Astrocyte of the spinal cord (primary cell): ENCODE measurements at places on chromosomes 13 and 19.

DNA sequence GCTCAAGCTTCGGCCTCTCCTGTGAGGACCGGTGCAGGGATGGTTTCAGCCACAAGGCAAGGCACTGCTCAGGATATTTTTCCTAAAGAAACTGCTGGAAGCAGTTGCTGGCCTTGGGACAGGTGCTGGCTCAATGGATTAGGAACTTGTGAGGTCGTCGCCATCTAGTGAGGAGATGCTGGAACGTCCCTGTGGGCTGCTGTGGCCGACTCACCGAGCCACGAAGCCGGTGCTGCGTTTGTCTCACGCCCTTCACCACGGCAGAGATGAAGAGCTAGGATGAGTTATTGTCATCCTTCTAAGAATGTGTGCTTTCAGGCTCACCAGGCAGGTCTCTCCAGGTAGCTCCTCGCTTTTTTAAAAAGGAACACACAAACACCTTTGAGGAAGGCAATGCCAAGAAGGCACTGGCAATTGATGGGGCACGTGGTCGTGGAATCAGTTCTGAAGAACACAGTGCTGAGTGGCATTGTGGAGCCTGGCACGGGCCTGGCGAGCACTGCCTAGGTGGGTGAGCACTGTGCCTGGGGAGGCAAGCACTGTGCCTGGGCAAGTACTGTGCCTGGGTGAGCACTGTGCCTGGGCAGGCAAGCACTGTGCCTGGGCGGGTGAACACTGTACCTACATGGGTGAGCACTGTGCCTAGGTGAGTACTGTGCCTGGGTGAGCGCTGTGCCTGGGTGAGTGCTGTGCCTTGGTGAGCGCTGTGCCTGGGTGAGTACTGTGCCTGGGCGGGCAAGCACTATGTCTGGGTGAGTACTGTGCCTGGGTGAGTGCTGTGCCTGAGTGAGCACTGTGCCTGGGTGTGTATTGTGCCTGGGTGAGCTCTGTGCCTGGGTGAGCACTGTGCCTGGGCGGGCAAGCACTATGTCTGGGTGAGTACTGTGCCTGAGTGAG, 140.4 kb downstream of the TEX29 start:
- DNase-seq: peak; percentile 15

DNA sequence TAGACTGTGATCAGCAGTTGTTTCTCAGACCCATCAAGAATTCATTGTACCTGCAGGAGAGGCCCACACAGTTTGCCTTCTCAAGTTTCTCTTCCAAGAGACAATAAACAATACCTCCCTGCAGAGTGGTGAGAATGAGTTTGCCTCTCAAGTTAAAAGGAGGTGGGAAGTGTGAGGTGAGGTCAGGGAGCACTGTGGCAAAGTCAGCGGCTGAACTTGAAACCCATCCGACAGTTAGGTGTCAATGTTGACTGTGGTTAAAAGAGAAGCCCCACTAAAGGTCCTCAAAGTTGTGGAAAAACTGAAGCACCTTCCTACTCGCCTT, 72.9 kb upstream of the TSC22D1 start:
- no peak for DNase-seq

DNA sequence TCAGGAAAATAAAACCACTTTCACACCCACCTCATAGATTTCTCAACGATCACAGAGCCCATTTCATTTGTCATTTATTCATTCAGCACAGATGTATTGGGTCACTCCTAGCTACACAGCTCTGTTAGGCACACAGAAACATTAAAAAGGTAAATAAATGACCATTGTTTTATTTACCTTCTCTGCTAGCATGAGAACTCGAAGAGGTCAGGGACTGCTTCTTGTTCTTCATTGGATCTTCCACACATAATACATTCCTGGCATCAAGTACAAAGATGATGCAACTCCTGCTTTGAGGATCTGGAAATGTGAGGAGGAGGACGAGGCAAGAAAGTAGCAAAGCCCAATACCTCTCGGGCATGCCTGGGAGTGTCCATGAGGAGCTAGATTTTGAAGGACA, 168.1 kb downstream of the RBM26 start:
- DNase-seq: no peak

DNA sequence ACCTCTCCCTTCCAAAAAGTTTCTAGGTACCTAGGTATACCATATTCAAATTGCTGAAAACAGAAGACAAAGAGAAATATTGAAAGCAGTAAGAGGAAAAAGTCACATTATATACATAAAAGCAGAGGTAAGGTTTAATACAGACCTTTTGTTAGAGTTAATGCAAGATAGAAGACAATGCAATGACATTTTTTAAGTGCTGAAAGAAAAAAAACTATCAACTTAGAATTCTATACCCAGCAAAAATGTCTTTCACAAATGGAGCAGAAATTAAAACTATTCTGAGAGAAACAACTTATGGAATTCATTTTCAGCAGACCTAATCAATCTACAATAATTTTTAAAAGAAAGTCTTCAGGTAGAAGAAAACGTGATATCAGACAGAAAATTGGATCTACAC, 77.2 kb downstream of the CRYL1 start:
- DNase-seq: no peak

- DNase-seq: peak; percentile 85
Measured at GRCh38 chr19:11378319-11379189, 4.1 kb downstream of the SWSAP1 start.

DNA sequence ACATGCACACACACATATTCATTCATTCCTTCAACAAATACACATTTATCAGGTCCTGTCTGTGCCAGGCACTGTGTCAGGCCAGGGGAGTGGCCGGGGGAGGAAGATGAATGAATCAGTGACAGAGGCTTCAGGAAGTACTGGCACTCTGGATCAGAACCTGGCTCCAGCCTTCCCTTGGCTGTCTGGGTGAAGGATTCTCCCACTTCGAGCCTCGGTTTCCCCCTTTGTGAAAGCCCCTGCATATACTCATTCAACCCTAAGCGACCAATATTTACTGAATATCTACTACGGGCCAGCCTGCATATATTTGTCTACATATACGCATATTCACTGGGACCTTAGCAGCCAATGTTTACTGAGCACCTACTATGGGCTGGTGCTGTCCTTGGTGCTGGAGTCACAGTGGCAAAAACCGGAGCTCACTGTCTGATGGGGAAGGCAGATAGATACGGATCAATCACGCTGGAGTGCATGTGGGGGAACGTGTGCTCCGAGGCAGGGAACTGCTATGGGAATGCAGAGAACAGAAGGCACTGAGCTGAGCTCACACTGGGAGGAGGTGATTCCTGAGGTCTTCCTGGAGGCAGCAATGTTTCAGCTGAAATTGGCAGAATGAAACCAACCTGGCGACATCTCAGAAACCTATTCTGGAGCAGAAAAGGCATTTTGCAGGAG, 636 bp upstream of the ZNF579 start:
- no peak for DNase-seq

DNA sequence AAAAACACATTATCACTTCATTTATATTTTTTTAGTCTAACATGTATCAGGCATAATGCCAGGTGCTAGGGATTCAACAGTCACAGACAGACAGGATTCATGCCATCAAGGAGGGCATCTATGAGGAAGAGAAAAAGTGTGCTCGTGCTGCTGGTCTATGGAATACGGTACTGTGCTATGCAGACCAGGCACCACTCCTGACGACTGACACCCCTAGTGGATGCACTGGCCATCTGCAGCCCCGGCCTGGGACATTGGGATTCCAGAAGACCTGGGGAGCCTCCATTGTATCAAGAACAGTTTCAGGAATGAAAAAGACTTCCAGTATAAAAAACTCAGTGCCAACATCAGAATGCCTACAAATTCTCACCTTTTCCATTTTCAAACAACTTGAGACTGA, 94.0 kb downstream of the KLF12 start:
- DNase-seq: peak; percentile 29

DNA sequence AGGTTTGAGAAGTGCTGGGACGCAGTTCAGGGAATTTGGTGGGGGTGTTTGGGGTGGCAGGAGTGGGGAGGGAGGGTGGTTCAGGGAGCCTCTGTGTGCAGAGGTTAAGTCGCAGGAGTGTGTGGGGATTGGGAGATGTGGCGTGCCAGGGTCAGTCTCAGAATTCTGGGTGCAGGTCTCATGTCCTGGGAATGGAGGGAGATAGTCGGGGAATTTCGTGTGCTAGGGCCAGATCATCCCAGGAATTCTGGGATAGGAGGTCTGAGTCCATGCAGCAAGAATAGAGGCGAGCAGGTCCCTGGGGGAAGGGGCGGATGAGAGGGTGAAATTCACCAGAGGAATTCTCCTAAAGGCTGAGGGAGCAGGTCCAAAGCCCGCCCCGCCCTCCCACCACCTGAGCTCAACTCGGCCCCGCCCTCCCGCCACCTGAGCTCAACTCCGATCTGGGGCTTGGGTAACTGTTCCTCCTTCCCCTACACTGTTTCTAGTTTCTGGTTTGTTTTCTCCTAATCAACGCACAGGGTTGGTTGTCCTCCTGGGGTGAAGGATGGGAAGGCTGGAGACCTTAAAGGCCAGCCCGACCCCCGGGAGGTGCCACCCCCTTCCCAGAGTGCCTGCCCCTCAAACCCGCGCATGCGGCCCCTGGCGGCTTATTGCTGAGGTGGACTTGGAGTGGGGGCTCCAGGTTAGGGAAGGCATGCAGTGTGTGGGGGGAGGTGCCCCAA, 15.2 kb downstream of the KCNC3 start:
- no peak for DNase-seq

DNA sequence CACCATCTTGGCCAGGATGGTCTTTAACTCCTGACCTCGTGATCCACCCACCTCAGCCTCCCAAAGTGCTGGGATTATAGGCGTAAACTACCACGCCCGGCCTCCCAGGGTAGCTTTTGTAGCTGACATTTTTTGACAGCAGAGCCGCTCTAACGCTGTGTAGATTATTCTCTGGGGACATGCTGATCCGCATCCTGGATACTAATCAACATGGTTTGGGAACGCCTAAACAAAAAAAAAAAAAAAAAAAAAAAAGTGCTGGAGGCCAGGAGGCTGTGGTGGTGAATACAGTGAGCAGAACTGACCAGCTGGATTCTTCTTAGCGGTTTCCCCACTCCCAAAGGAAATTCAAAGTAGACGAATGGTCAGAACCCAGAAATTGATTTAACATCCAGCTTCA, 5.1 kb downstream of the LONP1 start:
- no peak for DNase-seq

DNA sequence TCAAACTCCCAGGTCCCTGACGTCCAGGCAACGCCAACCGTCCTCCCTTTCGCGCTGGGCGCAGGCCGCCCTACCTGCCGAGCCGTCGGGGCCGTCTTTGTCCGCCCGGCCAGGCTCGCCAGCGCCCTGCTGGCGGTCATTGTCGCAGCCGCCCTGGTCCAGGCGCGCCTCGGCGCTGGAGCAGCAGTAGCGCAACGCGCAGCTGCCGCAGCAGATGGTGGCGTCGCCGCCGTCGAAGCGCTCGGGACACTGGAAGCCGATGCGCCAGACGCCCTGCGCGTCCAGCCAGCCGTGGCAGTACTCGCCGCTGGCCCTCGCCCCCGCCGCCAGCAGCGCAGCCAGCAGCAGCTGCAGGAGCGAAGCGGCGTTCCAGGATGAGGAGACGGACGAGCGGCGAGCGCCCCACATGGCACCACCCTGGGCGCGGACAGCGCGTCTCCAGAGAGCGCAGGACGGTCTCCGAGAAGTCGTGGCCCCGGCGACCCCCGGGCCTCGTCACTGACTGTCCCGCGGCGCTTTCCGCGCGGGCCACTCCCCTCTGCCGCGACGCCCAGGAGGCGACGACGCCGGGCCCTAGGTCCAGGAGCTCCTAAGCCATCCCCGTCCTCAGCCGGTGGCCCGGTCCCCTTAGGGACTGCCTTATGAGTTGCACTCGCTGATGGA, 1.1 kb downstream of the SHISA2 start:
- peak; percentile 46 for DNase-seq

- DNase-seq: no peak
Measured at GRCh38 chr19:13459351-13459750, 46.9 kb downstream of the CACNA1A start.

DNA sequence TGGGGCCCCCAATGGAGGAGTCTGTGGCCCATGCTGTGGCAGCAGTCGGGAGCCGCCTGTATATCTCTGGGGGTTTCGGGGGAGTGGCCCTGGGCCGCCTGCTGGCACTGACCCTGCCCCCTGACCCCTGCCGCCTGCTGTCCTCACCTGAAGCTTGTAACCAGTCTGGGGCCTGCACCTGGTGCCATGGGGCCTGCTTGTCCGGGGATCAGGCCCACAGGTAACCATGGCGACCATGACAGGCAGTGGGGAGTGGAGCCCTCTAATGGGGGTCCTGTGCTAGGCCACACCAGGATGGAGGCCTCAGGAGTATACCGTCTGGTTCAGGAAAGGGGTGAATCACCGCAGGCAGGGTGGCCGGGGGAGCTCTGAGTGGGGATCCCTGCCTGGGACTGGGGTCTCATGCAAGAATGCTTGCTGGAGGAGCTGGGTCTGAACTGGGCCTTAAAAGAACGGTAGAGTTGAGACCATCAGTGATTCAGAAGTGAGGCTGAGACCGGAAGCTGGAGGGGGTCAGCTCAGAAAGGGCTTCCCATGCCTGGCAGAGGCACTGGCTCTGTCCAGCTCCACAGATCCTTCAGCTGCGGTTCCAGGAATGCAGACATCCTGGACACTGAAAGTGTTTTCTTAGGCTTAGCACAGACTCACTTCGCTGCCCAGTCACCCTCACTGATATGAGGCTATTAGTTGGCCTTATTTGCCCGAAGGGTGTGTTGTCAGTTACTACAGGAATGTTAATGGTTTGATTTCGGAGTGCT, 29.1 kb downstream of the CNFN start:
- DNase-seq: no peak

DNA sequence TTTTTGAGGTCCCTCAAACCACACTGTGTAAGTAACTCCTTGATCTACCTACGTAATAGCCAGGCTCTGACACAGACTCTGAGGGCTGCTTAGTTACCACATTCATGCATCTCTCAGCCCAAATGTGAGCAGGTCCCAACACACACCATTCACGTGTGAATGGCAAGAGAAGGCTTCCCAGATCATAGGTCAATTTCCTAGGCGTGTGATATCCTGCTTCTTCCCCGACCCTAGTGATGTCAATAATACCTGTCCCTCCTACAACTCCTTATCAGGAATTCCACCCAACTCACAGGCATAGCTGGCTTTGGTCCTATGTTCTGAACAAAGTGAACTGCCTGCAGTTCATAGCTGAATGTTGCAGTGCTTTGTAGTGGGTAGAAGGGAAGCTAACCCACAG, 334.5 kb downstream of the RFC3 start:
- DNase-seq: no peak

DNA sequence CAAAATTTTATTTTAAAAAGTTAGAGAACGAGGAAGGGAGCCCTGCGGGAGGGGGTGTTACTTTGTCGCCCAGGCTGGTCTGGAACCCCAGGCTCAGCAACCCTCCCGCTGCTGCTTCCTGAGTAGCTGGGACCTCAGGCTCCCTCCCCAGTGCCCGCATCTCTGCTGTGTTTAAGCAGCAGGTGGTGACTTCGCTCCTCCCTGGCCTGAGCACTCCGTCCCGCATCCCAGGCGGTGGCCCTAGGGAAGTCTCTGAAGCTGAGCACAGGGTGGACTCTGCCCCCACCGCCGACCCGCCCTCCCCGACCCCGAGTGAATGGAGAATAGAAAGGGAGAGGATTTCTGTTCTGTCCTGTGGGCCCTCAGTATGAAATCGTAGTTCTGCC, 30.5 kb downstream of the ZNF701 start:
- DNase-seq: no peak

- no peak for DNase-seq
Measured at GRCh38 chr19:855566-856120, 3.5 kb downstream of the ELANE start.

- no peak for DNase-seq
Measured at GRCh38 chr19:10237702-10238101, 6.6 kb upstream of the S1PR2 start.
